ENCODE measurements at places on chromosomes 13 and 19.

- no peak for DNase-seq
Observed at GRCh38 chr19:53626486-53626885, 5.3 kb upstream of the DPRX start.

GRCh38 chr13:47934371-47934770, 66.7 kb downstream of the SUCLA2 start:
- no peak for DNase-seq

DNA sequence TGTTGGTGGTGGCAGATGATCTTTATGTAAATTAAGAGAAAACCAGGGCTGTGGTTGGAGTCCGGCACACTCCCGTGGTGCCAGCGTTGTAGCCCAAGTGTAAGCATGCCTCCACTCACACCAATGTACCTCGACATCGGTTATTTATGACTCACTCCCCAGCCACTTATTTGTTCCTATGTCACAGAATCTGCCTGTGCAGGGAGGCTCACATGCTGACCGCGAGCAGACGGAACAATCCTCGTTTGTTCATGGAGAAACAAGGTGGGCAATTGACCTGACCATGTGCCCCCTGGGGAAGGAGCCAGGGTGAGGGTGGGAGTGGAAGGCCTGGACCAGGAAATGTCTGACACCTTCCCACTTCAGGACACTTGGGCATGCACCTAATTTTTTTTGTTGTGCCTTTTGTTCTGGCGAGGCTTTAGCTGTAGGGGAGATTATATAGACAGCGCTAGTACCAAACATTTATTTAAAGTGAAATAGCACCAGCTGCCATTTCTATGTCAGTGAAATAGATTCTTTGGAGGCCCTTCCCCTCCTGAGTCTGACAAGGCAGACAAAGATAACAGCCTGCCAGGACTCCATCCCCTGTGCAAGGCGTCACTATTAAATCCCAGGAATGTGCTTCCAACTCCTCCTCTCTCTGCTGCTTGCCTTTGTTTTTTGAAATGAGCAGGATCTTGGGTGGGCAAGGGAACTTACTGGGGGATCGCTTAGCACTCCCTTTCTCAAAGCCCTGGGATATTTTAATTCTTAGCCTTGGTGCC, 394.2 kb downstream of the FGF9 start:
- DNase-seq = no peak

GRCh38 chr19:42271045-42271419, 2.0 kb downstream of the CIC start:
- DNase-seq = no peak

GRCh38 chr19:50858886-50859285, 4.2 kb downstream of the KLK3 start:
- no peak for DNase-seq

DNA sequence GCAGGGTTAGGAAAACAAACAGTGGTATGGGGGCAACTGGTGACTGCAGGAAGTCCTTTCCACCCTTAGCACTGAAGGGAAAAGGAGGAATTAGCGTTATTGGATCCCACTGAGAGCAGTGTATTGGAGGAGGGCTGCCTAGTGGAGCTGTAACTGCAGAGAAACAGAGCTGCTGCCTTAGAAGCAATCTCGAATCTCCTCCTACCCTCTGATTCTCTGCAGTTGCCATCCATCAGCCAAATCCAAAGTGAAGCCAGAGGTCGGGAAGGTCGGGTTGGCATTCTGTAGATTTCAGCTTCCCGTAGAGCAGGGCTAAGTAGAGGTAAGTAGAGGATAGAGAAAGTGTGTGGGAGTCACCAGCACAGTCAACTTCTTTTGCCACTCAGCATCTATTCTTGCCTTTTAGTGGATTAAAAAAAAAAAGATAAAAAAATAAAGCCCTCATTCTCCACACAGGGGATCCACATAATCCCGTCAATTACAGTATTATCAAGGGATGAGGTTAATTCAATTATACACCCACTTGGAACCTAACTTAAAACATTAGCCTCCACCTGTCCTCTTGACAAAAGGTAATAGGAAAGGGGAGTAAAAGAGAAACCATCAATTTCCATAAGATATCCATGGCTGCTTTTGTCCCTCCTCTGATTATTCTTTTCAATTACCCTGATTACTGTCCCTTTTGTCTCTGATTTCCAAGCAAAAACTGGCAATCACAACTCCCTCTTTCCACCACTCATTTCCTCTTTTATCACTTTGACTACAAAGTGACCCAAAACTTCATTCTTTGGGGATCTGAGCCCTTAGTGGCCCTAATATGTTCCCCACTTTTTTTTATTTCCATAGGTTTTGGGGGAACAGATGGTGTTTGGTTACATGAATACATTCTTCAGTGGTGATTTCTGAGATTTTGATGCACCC, 234.7 kb downstream of the RBM26 start:
- no peak for DNase-seq

GRCh38 chr13:110291286-110291685, 15.7 kb downstream of the COL4A1 start:
- no peak for DNase-seq

- DNase-seq = no peak
Observed at GRCh38 chr19:50465986-50466705, 10.2 kb upstream of the EMC10 start.

DNA sequence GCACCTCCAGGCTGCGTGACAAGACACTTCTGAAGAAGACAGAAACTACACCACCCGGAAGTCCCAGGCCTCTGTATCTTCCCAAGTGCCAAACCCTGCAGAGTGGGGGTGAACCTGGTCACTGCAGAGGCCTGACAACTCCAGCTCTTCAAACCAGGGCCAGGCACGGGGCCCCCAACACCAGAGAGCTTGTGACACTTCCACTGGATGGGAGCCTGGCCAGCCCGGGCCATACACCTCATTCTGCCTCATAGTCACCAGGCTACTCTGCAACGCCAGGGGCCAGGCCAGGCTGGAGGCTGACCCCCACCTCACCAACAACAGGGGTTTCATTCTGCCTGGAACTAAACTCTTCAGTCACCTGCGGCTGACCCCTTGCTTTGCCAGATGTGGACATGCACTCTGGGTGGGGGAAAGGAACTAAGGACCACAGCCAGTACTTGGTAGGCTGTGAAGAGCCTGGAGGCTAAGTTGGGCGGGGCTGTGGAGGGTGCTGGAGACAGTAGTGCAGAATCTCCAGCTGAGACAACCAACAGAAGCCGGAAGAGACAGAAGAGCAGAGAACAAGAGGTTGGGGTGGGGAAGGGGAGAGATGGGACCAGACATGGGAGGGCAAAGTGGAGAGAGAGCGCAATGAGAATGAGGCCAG, 23.0 kb downstream of the TUBA3C start:
- DNase-seq = no peak

DNA sequence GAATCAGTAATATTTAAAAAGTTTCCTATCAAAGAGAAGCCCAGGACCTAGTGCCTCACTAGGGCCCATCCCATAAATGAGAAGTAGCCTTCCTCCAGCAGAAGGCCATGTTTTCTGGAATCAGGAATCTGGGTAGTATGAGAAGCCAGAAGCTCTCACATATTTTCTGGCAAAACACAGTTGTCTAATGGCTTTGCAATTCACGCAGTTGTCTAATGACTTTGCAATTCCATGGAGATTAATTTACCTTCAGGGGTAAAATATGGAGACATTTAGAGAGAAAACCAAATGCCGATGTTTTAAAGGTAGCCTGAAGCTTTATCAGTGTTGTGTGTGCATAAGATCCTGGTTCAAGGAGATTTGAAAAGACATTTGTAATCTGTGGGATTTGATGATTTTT, 29.8 kb upstream of the SIAH3 start:
- no peak for DNase-seq

DNA sequence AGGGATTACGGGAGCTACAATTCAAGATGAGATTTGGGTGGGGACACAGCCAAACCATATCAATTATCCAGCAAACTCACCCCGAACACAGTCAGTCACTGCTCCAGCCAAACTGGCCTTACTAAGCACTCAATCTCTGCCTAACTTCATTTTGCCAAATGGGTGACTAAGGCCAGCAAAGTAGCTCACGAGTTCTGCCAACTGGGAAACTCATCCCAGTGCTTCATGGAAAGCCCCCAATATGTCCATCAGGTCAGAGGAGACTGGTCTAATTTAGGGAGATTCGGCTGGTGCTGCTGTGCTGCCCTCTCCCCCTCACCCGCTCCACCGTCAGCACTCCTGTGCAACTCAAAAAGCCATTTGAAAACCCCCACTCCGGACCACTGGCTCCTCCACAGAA, 324.0 kb downstream of the FOXO1 start:
- DNase-seq = no peak

GRCh38 chr19:42352301-42353259, 27.1 kb downstream of the MEGF8 start:
- no peak for DNase-seq

GRCh38 chr13:42277618-42278276, 5.8 kb downstream of the AKAP11 start:
- DNase-seq = no peak
